Tongue (tissue), 3 donors: ENCODE measurements at places on chromosomes 4 and X. TPM values are rescaled to one million over a fixed set of nuclear protein-coding genes. Genes with fewer than 3 reads are reported as not detected.

GRCh38 chr4:160523231-160523630 lies 1420.4 kb downstream of the RAPGEF2 start:
- no peak for DNase-seq

DNA sequence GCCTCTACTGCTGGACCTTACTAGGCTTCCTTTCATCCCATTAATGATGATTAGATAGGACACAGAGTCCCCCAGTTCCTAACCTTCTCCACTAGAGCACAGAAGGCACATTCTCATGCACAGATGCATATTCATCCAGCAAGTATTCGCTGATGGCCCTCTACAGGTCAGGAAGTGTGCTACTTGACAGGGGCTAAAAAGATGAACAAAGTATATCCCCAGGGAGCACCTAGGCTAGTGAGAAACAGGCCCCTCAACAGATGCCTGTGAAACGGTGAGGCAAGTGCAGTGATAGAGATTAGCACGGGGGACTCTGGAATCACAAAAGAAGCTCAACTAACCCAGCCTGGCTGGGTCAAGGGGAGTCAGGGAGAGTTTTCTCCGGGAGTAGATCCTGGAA lies 95.8 kb downstream of the MGST2 start:
- no peak for DNase-seq

Gene PNMA6F
- total RNA-seq, result not detected

- DNase-seq, result no peak
These were observed 138.9 kb upstream of the INPP4B start for GRCh38 chr4:142984871-142985585.
